ENCODE measurements at places on chromosomes 1 and 21. TPM values are rescaled to one million over a fixed set of nuclear protein-coding genes. Genes with fewer than 3 reads are reported as not detected.

The RGSL1 gene
- not detected for total RNA-seq

DNA sequence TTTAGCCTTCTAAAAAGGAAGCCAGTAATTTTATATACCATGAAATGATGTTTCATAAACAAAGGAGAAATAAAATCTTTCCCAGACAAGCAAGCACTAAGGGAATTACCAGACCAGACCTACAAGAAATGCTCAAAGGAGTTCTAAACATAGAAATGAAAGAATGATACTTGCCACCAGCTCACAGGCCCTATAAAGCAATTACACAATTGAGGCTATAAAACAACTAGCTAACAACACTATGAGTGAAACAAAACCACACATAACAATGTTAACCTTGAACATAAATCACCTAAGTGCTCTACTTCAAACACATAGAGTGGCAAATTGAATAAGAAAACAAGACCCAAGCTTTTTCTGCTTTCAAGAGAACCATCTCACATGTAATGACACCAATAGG, 123.8 kb downstream of the BARHL2 start:
- no peak overlapping the region for H3K27ac ChIP-seq
- no peaks in the 10 kb centered on the region for H3K4me1 ChIP-seq
- no peaks in the 10 kb centered on the region for H3K27me3 ChIP-seq
- H3K4me3 ChIP-seq = no peak overlapping the region
- no peaks in the 10 kb centered on the region for H3K36me3 ChIP-seq

The SNAPIN gene
- total RNA-seq = 47.8 TPM

DNA sequence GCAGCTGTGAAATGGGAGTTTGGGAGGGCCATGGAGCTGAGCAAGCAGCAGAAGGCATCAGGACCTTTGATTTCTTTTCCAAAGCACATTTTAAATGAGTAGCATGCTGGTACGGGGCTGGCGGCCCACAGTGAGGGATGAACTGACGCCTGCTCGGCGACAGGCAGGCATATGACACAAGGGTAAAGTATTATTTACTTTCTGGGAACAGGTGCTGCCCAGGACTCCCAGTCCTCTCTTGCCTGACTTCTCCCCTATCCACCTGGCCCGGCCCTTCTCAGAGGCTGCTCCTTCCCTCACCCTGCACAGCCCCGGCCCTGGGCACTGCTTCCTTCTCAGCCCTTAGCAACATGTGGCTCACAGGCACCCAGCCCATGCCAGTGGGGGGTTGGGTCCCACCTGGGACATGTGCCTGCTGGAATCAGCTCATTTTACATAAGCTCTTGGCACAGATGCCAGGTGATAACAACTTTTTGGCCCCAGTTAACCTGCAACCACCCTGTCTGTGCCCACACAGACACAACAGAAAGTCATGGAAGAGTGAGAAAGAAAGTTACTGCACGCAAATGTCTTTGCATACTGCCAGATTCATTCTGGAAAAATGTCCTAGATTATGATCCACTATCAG, 112.3 kb upstream of the GADD45A start:
- H3K4me1 ChIP-seq = peaks cover 15% of the 10 kb centered on the region
- no peaks in the 10 kb centered on the region for H3K27me3 ChIP-seq
- H3K36me3 ChIP-seq = no peaks in the 10 kb centered on the region
- H3K27ac ChIP-seq = no peak overlapping the region
- no peak overlapping the region for H3K4me3 ChIP-seq

The SPATA46 gene
- total RNA-seq = not detected

The IGSF3 gene
- 2.5 TPM for total RNA-seq

DNA sequence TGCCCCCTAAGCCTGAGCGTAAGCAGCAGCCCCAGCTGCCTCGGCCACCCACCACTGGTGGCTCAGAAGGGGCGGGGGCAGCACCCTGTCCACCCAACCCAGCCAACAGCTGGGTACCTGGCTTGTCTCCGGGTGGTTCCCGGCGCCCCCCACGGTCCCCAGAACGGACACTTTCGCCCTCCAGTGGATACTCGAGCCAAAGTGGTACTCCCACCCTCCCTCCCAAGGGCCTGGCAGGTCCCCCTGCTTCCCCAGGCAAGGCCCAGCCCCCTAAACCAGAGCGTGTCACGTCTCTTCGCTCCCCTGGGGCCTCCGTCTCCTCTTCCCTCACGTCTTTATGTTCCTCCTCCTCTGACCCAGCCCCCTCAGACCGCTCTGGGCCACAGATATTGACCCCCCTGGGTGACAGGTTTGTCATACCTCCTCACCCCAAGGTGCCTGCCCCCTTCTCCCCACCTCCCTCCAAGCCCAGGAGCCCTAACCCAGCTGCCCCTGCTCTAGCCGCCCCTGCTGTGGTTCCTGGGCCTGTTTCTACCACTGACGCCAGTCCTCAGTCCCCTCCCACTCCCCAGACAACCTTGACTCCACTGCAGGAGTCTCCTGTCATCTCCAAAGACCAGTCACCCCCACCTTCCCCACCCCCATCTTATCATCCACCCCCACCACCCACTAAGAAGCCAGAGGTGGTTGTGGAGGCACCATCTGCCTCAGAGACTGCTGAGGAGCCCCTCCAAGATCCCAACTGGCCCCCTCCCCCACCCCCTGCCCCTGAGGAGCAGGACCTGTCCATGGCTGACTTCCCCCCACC, 46.2 kb downstream of the YARS1 start:
- no peak for DNase-seq
- peaks cover 56% of the 10 kb centered on the region for H3K4me1 ChIP-seq
- no peak overlapping the region for H3K4me3 ChIP-seq
- no peak overlapping the region for H3K27ac ChIP-seq
- no peaks in the 10 kb centered on the region for H3K27me3 ChIP-seq
- H3K36me3 ChIP-seq = peaks cover 66% of the 10 kb centered on the region

- no peaks in the 10 kb centered on the region for H3K4me1 ChIP-seq
- DNase-seq = no peak
- no peaks in the 10 kb centered on the region for H3K27me3 ChIP-seq
- H3K36me3 ChIP-seq = no peaks in the 10 kb centered on the region
- no peak overlapping the region for H3K4me3 ChIP-seq
These were observed 263.7 kb downstream of the TNR start for GRCh38 chr1:175479521-175480342.

The C1orf185 gene
- total RNA-seq = not detected

The MEAF6 gene
- 74.8 TPM for total RNA-seq

GRCh38 chr1:28954126-28954726, 39.9 kb downstream of the EPB41 start:
- DNase-seq = no peak
- H3K4me3 ChIP-seq = no peak overlapping the region
- H3K36me3 ChIP-seq = no peaks in the 10 kb centered on the region
- no peaks in the 10 kb centered on the region for H3K27me3 ChIP-seq
- H3K27ac ChIP-seq = no peak overlapping the region

DNA sequence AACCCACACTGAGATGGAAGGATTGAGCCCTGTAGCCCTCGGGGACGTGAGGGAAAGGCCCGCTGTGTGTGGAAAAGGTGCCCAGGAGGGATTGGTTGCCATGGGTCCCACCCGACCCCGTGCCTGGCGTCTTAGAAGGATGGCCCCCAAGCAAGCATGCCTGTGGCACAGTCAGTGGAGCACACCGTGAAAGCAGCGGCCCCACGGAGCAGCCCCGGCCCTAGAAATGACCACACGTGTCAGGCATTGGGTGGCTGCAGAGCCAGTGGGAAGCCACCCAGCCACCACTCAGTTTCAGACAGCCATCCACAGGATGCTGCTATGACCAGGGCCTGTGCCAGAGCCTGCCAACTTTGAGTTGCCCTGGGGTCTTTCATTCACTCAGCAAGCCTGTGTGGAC, 13.3 kb upstream of the EPHA8 start:
- no peaks in the 10 kb centered on the region for H3K27me3 ChIP-seq
- H3K36me3 ChIP-seq = no peaks in the 10 kb centered on the region
- no peak overlapping the region for H3K27ac ChIP-seq
